ENCODE measurements at places on chromosomes 7 and 10. TPM values are rescaled to one million over a fixed set of nuclear protein-coding genes. Genes with fewer than 3 reads are reported as not detected.

AOAH gene
- not detected for total RNA-seq

SAP25 gene
- 1.3 TPM for total RNA-seq

PNLIP gene
- total RNA-seq, result not detected

TWIST1 gene
- 3.8 TPM for total RNA-seq

AGR3 gene
- total RNA-seq, result not detected

TRIM50 gene
- total RNA-seq, result not detected

LAMB4 gene
- 0.14 TPM for total RNA-seq

RARRES2 gene
- not detected for total RNA-seq

BAIAP2L1 gene
- 53.9 TPM for total RNA-seq

TMEM130 gene
- total RNA-seq, result 0.26 TPM

FEZF1 gene
- not detected for total RNA-seq

ADIRF gene
- total RNA-seq, result not detected

CHST15 gene
- total RNA-seq, result 8.1 TPM

CFTR gene
- total RNA-seq, result 0.06 TPM

PDK4 gene
- total RNA-seq, result 9.1 TPM

WNT8B gene
- total RNA-seq, result 0.03 TPM

COL13A1 gene
- 0.63 TPM for total RNA-seq

ARPC1B gene
- total RNA-seq, result 293 TPM

ERV3-1 gene
- 3.4 TPM for total RNA-seq

PTPRE gene
- 3.1 TPM for total RNA-seq

CARD11 gene
- 1.8 TPM for total RNA-seq

PCGF5 gene
- total RNA-seq, result 36.6 TPM

SVOPL gene
- total RNA-seq, result not detected

TET1 gene
- 0.57 TPM for total RNA-seq

BLNK gene
- not detected for total RNA-seq

CDHR1 gene
- not detected for total RNA-seq
